Osteoblast (primary cell): ENCODE measurements at places on chromosomes 4 and X. TPM values are rescaled to one million over a fixed set of nuclear protein-coding genes. Genes with fewer than 3 reads are reported as not detected.

SERPINA7 gene
- not detected in 2 replicates for total RNA-seq

DCAF16 gene
- total RNA-seq: 28.3 and 35.1 TPM in 2 replicates

MAGEA11 gene
- total RNA-seq: not detected in 2 replicates

PNMA6F gene
- total RNA-seq: not detected in 2 replicates

POU4F2 gene
- total RNA-seq: not detected in 2 replicates

OCIAD2 gene
- total RNA-seq: 7.6 and 8.0 TPM in 2 replicates
